ENCODE measurements at places on chromosomes 12 and 14.

GRCh38 chr14:61399365-61399764 lies 78.0 kb downstream of the PRKCH start:
- DNase-seq = no peak

DNA sequence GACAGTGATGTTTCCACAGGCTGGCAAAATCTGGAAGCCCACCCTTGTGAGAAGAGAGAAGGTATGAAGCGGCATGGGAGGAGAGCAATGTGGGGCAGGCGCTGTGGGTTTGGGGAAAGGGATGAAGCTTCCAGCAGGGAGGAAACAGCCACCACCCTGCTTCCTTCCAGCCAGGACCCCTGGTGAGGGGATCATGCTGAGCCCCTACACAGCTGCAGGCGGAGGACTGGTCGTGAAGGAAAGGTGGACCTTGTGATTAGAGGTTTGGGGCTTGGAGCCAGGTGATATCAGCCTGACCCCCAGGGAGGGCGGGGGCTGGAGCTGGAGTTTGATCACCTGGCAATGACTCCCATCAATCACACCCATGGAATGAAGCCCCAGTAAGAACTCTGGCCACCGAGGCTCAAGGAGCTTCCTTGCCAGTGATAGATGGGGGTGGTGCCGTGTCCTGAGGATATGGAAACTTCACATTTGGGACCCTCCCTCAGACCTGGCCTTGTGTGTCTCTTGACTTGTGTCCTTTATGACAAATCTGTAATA lies 48.6 kb downstream of the RIMBP2 start:
- no peak for DNase-seq

DNA sequence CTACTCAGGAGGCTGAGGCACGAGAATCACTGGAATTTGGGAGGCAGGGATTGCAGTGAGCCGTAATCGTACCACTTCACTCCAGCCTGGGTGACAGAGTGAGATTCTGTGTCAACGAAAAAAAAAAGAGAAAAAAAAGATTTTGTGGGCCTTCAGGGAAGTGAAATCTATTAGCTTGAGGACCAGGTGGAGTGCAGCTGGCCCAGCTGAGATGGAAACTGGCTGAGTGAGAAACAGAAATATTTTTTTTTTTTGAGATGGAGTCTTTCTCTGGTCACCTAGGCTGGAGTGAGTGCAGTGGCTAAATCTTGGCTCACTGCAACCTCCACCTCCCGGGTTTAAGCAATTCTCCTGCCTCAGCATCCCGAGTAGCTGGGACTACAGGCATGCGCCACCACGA lies 2.3 kb upstream of the CLEC4C start:
- no peak for DNase-seq

GRCh38 chr14:70084226-70084625 lies 104.5 kb downstream of the SLC8A3 start:
- no peak for DNase-seq

DNA sequence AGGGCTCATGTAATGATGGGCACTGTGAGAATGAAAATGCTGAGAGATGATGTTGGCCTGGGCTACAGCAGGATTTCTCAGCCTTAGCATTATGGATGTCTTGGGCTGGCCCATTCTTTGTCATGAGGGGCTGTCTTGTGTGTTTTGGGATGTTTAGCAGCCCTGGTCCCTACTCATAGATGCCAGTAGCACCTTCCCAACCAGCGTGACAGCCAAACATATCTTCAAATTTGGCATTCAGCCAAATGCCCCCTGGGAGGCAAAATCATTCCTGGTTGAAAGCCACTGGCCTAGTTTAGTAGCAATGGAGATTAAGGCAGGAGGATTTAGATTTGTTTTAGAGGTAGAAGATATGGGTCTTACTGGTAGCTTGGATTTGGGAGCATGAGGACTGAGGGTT lies 26.6 kb downstream of the UBE3B start:
- DNase-seq = no peak

DNA sequence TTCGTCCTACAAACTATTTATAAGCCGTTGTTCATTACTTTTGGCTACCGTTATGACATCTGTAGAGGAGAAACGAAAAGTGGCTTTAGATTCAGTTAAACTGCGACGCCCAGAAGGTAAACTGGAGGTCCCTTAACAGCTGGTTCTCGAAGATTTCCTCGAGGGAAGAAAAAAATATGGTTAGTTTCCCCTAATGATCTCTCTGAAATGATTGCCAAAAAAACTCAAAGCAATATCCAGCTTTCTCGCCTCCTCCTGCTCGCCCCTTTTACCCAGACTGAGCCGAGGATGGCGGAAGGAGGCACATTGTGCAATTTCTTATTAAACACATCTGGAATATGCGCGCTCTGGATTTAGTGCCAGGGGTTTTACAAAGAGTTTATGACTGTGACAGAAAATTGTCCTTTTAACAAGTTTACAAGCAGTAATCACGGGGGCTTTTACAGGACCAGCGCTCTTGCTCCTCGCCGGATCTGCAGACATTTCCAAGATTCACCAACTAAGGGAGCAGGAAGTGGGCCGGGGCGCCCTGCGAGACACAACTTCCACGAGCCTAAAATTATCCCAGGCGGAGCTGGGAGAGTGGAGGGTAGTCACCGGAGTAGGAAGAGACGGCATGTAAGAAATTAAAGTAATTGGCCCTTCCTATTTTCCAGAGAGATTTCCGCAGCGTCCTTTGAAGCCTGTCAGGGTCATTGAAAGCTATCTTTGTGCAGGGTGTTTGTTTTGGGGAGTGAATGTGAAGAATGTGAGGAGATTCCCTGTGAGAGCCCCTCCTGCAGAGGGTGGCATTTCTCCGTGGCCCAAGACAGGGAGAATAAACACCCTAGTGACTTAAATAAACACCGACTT lies 5.6 kb downstream of the SIX1 start:
- no peak for DNase-seq

- DNase-seq = peak; percentile 46
Measured at GRCh38 chr12:62725781-62726180, 209.2 kb downstream of the PPM1H start.

- DNase-seq = no peak
Measured at GRCh38 chr14:63200035-63200740, 4.1 kb upstream of the RHOJ start.

GRCh38 chr12:83818881-83819280 lies 1093.7 kb downstream of the SLC6A15 start:
- no peak for DNase-seq

GRCh38 chr14:95313190-95313589 lies 6.5 kb downstream of the CLMN start:
- peak; percentile 39 for DNase-seq

Data from inflammatory macrophage treated with lipopolysaccharide for 4 hours (primary cell).